ENCODE measurements at places on chromosomes 2 and 18. TPM values are rescaled to one million over a fixed set of nuclear protein-coding genes. Genes with fewer than 3 reads are reported as not detected.

GALNT5 gene
- polyA plus RNA-seq = not detected

CDH2 gene
- polyA plus RNA-seq = 0.04 TPM

SCYGR5 gene
- not detected for polyA plus RNA-seq

PPP3R1 gene
- 26.0 TPM for polyA plus RNA-seq

CD207 gene
- polyA plus RNA-seq = 0.13 TPM

PSMA8 gene
- polyA plus RNA-seq = not detected

IGFBP5 gene
- polyA plus RNA-seq = 210 TPM

TCF7L1 gene
- 6.1 TPM for polyA plus RNA-seq

LIPG gene
- polyA plus RNA-seq = 0.62 TPM

CCDC85A gene
- polyA plus RNA-seq = 1.9 TPM

OSR1 gene
- 3.3 TPM for polyA plus RNA-seq

ANKRD12 gene
- polyA plus RNA-seq = 5.9 TPM
